ENCODE measurements at places on chromosomes 3 and 15.
A peak's percentile ranks its signal among the peaks of the same experiment; 100 is the strongest.

DNA sequence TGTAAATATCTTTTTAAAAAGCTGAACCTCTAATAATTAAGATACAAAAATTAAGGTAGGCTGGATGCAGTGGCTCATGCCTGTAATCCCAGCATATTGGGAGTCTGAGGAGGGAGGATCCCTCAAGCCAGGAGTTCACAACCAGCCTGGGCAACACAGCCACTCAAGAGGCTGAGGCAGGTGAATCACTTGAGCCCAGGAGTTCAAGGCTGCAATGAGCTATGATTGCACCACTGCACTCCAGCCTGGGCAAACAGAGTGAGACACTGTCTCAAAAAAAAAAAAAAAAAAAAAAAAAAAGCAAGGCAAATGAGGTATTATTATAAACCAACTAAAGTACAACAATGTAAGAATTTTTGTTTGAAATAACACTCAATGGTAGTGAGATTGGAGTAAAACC lies 47.6 kb downstream of the EFHB start:
- no peak overlapping the region for H3K4me3 ChIP-seq
- DNase-seq: no peak
- no peaks in the 10 kb centered on the region for H3K27me3 ChIP-seq
- H3K4me1 ChIP-seq: peaks cover 2% of the 10 kb centered on the region

GRCh38 chr3:118766306-118766669 lies 268.4 kb downstream of the IGSF11 start:
- peaks cover 6% of the 10 kb centered on the region for H3K4me1 ChIP-seq
- no peak overlapping the region for H3K27ac ChIP-seq
- H3K4me3 ChIP-seq: no peak overlapping the region
- no peaks in the 10 kb centered on the region for H3K36me3 ChIP-seq

- H3K36me3 ChIP-seq: peaks cover 2% of the 10 kb centered on the region
- no peak overlapping the region for H3K4me3 ChIP-seq
- H3K4me1 ChIP-seq: peaks cover 13% of the 10 kb centered on the region
- DNase-seq: no peak
- H3K27ac ChIP-seq: no peak overlapping the region
- H3K27me3 ChIP-seq: no peaks in the 10 kb centered on the region
These were observed 69.1 kb downstream of the PEX5L start for GRCh38 chr3:179967622-179968021.

DNA sequence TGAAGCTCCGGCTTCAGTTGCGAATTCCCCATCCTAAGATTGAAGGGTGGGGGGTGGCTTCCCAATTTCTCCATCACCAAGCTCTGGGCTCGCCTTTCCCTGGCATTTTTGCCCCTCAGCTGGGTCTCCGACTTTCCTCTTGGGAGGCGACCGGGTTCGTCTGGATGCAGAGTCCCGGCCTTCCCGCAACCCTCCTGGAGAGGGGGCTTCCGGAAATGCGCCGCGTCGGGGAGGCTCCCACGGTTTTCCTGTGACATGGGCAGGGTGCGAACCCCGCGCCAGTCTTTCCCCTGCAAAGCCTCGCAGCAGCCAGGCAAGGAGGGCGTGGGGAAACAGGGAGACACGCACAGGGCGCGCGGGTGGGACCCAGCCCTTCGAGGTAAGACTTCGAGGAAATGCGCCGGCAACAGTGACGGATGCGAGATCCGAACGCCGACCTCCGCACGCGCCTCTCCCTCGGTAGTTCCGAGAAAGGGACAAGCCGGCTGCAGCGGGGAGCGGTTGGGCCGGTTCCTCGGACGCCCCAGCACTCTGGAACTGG lies 466 bp upstream of the HCN4 start:
- peak; percentile 41 for DNase-seq
- H3K4me1 ChIP-seq: peaks cover 10% of the 10 kb centered on the region
- no peak overlapping the region for H3K27ac ChIP-seq
- H3K27me3 ChIP-seq: peaks cover 69% of the 10 kb centered on the region
- peak overlapping the region; percentile 85 for H3K4me3 ChIP-seq

DNA sequence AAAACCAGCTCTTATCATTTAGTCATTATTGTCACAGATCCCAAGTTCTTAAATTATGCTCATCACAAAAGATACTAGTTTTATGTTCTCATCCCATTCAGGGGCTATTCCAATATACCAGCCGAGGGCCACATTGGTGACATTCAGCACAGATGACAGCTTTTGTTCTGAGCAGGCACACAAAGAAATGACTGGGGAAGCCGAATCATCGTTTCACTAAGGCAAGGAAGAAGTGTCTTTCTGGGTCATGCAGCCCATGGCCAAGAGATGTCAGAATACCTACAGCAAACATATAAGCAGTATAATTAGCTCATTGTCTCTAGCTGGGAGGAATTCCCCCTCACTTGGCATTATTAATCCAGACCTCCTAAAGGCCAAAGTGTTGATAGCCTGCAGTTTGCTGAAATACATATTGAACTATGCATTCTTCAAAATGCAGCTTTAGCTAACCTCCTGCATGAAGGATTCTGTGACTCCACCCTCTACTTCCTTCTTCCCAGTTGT lies 100.2 kb downstream of the CNTN4 start:
- no peaks in the 10 kb centered on the region for H3K36me3 ChIP-seq
- no peak for DNase-seq
- no peaks in the 10 kb centered on the region for H3K4me1 ChIP-seq
- no peak overlapping the region for H3K4me3 ChIP-seq
- no peaks in the 10 kb centered on the region for H3K27me3 ChIP-seq

DNA sequence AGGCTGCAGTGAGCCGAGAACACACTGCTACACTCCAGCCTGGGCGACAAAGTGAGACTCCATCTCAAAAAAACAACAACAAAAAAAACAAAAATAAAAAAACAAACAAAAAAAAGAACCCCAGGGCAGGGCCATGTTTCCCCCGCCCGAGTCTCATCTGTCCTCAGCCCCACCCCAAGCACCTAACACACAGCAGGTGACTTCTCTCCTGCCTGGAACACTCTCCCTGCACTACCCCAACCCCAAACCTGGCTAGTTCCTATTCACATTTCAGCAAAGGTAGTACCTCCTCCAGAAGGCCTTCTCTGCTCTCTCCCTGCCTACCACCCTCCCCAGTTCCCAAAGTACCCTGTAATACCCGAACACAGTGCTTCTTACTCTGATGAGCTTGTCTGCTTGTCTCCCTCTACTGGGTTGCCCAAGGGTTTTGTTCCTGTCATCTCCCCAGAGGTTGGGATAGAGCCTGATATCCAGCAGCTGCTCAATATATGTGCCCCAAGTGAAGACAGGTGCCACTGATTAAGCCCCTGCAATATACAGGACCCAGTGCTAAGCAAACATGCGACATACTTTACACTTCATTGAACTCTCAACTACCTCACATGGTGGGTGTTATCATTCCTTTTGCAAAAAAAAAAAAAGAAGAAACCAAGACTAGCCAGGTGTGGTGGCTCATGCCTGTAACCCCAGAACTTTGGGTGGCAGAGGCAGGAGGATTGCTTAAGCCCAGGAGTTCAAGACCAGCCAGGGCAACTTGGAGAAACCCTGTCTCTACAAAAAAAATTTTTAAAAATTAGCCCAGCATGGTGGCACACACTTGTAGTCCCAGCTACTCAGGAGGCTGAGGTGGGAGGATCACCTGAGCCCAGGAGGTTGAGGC lies 103.6 kb downstream of the DAPK2 start:
- no peaks in the 10 kb centered on the region for H3K27me3 ChIP-seq
- no peak overlapping the region for H3K27ac ChIP-seq
- H3K4me1 ChIP-seq: peaks cover 3% of the 10 kb centered on the region
- H3K36me3 ChIP-seq: no peaks in the 10 kb centered on the region
- DNase-seq: no peak

GRCh38 chr15:41894791-41895463 lies 1.1 kb upstream of the SPTBN5 start:
- no peak overlapping the region for H3K4me3 ChIP-seq
- H3K4me1 ChIP-seq: peaks cover 18% of the 10 kb centered on the region
- H3K27me3 ChIP-seq: no peaks in the 10 kb centered on the region
- H3K27ac ChIP-seq: no peak overlapping the region
- no peaks in the 10 kb centered on the region for H3K36me3 ChIP-seq
